ENCODE measurements at places on chromosomes 6 and 20.

DNA sequence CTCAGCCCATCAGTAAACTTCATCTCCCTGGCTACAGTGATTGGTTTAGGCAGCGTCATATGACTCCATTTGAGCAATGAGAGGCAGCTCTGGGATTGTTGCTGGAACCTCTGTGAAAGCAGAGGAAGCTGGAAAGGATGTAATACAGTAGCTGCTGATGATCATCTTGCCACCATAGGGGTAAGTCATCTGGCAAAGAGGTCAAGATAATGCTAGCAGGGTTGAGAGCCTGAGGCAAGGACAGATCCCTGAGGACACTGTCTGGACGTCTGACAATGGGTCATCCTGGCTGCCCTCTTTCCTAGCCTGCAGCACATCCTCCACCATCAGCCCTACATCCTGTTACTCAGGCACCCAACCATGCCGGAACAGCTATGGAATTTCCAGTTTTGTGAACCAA, 25.5 kb upstream of the FKBP1A start:
- DNase-seq, result no peak

GRCh38 chr20:43800186-43800585, 73.4 kb upstream of the GTSF1L start:
- DNase-seq, result no peak

DNA sequence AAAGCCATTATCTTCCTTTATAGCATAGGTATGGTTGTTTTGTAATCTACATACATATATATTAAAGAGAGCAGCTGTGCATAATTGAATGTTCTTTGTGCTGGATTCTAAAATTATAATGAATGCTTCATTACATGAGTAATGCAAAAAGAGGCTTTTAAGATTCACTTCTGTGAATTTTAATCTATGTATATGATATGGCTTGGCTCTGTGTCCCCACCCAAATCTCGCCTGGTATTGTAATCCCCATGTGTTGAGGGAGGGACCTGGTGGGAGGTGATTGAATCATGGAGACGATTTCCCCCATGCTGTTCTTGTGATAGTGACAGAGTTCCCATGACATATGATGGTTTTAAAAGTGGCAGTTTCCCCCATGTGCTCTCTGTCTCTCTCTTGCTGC, 255.4 kb downstream of the GRM1 start:
- no peak for DNase-seq

DNA sequence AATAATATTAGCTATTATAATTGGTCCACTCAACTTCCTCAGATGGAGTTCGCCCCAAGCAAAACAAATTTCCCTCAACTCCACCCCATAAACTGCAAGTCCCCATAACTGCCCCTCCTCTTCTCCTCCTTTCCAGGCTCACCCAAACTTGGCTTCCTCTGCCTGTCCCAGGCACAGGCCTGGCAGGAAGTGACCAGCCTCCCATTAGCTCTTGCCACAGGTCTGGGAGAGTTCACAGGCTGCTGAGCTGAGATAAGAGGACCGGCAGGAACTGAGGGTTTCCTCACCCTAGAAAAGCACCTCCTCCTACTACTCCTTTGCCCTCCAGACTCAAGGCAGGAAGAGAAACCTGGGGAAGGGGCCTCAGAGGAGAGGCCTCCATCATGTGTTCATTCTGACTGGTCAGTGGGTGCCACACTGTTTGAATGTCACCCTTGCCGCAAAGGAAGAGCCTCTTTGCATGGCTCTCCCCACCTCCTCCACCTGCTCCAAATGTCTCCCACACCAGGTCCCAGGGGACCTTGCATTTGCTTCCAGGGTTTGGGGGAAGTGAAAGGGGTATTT, 24.5 kb upstream of the SMIM29 start:
- DNase-seq, result no peak

- no peak for DNase-seq
Observed at GRCh38 chr20:51220293-51220706, 197.4 kb upstream of the KCNG1 start.

DNA sequence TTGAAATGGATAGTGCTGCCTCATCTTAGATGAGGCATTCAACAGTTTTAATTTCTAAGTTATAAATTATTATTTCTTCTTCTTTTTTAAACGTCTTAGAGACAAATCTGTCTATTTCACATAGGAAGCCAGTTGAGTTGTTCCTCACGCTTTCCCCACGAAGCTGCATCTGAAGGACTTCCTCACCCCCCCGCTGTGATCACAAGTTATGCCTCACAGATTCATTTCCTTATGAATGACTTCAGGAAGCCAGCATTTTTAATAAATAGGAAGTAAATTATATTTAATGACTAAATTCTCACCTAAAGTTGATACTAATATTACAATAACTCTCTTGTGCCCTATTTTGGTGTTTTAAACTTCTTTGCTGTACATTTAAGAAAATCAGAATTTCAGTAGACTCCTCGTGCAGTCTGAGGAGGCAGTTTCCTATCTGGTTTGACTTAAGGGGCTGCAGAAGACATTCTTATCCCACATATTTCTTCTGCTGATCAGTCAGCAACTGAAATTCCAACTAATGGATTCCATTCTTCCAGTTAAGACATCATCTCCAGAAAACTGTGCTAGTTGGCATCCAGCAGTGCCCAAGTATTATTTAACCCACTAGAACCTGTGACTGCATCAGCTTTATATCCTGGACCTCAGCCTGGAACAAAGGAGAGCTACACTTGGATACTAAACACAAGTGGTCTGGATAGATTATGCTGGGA, 182.7 kb upstream of the CCN2 start:
- DNase-seq, result no peak

DNA sequence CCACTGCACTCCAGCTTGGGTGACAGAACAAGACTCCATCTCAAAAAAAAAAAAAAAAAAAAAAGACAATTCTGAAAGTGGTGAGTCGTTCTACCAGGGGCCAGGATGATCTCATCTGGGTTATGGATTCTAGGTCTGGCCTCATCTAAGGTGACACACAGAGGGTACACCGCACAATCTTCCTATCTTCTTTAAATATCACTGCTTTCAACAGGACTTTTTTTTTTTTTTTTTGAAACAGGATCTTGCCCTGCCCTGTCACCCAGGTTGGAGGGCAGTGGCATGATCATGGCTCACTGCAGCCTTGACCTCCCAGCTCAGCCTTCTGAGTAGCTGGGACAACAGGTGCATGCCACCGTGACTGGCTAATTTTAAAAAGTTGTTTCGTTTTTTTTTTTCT, 67.7 kb downstream of the SLC16A10 start:
- no peak for DNase-seq

- no peak for DNase-seq
Observed at GRCh38 chr6:123509112-123509511, 127.6 kb downstream of the TRDN start.

DNA sequence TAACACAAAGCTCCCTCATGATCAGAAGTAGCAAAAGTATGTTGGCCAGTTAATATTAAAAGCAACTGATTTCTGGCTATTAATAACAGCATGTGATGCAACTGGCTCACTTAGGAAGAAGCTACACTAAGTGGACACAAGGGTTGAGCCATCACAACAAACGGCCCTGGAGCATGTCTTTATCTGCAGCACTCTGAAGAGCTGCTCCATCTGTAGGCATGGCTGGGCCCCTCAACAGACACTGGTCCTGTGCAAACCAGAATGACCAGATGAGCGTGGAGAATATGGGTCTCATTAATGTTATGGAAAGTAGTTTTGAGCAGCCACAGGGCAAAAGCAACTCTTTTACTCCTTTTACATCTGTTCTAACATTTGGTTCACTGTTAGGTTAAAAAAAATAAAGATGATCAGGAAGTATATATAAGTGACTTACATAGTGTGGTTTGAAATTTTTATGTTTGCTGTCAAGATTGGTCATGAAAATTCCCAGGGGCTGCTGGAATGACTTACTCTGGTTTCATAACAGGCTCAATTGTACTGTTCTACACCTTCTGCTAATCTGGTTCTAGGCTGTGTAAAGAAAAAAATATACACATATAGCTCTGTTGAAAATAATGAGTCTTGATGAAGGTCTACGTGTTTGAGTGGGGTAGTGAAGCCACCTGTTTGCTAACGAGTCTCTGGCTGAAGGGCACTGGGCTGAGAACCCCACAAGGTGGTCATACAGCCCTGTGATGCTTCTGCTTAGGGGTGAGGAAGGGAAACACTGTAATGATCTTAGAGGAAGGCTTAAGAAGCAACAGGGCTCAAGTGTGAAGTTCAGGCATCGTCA, 58.1 kb downstream of the INSM1 start:
- no peak for DNase-seq

- no peak for DNase-seq
Observed at GRCh38 chr6:26024651-26025046, 62.0 kb downstream of the TRIM38 start.

DNA sequence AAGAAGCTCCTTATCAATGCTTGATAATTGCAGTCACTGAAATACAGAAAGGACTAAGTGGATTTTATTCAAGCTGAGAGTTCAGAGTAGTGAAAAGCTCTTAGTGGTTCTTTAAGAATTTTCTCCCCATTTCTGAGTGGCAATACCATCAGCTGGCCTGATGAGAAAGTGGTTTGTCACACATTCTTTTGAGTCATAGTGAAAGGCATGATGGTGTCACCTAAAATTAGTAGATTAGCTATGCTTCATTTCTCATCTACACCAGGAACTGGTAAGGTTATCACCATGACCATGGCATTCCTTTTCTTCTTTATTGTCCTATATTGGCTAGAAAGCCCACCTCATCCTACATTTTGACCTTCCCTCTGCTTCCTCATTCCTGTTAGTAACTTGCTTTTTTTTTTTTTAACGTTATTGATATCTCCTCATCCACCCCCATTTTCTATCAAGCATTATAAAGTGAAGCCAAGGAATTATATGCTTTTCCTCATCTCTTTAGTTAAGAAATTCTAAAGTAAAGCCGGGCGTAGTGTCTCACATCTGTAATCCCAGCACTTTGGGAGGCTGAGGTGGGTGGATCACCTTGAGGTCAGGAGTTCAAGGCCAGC, 67.4 kb upstream of the LOC128125822 start:
- DNase-seq, result no peak

DNA sequence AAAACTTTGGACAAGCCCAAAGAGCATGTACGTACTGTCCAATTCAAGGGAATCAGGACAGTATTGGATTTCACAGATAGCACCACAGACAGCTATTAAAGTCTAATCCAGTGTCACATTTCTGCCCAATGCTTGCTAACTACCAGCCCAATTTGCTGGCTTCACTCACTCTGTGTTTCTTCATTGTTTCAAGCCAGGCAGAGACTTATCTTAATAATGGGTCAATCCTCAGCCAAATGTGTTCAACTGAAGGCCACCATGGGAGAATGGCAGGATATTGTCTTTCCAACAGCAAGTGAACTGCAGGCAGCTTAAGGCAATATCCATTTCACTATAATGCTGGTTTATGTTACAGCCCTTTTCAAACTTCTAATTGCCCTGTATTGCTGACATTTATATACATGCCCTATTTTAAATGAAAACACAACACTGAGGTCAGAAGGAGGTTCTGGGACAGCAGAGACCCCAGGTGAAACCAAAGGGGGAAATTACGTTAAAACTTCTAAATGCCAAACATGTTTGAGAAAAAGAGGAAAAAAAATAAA, 142.1 kb upstream of the RSPO3 start:
- DNase-seq, result no peak

- no peak for DNase-seq
Observed at GRCh38 chr6:7730784-7731227, 4.9 kb downstream of the BMP6 start.

- DNase-seq, result no peak
Observed at GRCh38 chr6:53710788-53711187, 45.2 kb upstream of the KLHL31 start.

GRCh38 chr6:50889497-50889896, 70.8 kb downstream of the TFAP2B start:
- no peak for DNase-seq

DNA sequence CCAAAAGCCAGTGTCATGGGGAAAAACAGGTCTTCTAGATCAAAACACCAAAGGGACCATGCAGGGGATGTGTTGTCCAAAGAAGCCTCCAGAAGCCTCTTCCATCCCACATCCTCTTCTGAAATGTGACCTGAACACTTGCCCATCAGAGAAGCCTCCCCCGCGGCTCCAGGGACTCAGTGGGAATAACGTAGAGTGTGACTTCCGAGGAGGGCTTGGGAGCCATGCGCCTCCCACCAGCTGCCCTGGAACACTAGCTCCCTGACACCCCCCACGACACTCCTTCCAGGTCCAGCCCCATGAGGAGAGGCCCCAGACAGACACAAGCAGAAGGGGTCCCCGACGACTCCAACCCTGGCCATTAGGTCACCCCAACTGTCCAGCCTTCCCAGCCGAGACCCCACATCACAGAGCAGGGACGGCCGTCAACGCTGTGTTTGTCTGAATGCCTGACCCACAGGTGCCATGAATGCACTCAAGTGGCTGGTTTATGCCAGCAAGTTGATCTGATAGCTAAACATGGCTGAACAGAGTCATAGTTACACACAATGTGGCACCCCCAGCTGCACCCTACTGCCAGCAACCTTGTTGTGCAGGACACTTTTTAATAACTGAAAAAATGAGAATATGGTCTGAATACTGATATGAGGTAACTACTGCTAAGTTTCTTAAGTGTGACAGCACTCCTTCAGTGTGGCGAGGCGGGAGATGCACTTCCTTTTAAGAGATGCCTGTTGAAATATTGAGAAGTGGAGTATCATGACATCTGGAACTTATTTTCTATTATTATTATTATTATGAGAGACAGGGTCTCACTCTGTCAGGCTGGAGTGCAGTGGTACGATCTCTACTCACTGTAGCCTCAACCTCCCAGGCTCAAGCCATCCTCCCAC, 58.0 kb downstream of the GINS1 start:
- no peak for DNase-seq

DNA sequence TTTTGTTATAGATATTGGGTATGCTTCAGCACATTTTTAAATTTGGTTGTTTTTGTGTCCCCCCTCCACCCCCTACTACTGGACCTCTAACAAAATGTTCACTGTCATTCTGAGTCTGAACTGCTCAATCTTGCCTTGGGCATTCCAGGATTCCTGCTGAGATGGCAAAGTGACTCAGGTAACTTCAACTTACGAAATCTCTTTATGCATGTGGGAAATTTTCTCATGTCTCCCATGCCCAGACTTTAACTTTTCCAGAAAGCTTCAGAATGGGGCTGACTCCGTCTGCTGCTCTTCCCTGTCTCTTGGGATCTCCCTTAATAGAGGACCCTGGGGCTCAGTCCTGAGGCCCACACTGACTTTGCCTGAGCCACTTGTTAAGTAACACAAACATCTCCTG, 14.0 kb downstream of the CYP39A1 start:
- no peak for DNase-seq

GRCh38 chr6:961407-961960, 268.5 kb upstream of the EXOC2 start:
- DNase-seq, result no peak

- DNase-seq, result no peak
Observed at GRCh38 chr6:8000636-8001035, 63.6 kb downstream of the BLOC1S5 start.

Data from NCI-H1092 (cell line).